Activated CD4-positive, alpha-beta memory T cell treated with anti-CD3 and anti-CD28 coated beads for 36 hours (primary cell): ENCODE measurements at places on chromosomes 12 and 14. TPM values are rescaled to one million over a fixed set of nuclear protein-coding genes. Genes with fewer than 3 reads are reported as not detected.

GRCh38 chr12:13390381-13390861, 193.9 kb downstream of the EMP1 start:
- DNase-seq = no peak
- H3K36me3 ChIP-seq = no peaks in the 10 kb centered on the region
- no peak overlapping the region for H3K27ac ChIP-seq
- H3K27me3 ChIP-seq = no peaks in the 10 kb centered on the region
- no peak overlapping the region for H3K4me3 ChIP-seq
- no peaks in the 10 kb centered on the region for H3K4me1 ChIP-seq

DNA sequence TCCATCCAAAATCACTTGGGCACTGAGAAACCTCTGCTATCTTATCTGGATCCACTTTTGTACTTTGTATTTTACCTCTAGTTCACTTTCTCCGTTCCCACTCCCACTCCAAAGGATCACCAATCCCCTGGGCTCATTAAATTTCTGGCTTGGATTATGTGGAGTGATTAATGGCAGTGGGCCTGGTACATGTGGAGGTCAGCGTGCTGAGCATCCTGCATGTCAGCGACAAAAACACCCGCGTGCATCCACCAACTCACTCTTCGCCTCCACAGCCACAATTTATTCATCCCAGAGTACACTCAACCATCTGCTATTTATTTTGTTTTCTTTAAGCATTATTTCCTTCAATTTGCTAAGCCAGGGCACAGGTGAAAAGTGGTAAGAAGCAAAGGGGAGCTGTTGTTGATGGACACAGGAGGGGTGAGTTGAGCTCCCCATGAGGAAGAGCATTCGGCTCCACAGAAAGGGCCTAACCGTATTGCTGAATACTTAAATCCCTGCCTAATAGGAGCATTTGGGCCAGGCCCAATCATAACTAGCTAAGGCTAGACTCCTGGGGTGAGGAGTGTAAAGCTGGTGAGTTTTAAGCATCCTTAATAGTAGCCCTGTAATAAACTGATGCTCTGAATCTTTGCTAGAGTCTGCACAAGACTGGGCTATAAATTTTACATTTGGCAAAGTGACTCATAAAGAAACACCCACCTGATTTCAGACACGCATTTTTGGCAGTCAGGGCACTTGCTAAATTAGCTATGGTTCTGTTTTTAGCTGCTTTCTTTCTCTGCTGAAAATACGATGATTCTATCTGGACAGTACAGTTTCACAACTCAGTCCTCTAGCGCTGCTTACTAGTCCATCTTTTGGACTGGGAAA, 137.8 kb downstream of the SLC25A21 start:
- no peaks in the 10 kb centered on the region for H3K4me1 ChIP-seq
- no peaks in the 10 kb centered on the region for H3K27me3 ChIP-seq

- no peak overlapping the region for H3K4me3 ChIP-seq
- no peaks in the 10 kb centered on the region for H3K27me3 ChIP-seq
- no peak for DNase-seq
- H3K4me1 ChIP-seq = peaks cover 19% of the 10 kb centered on the region
- H3K27ac ChIP-seq = no peak overlapping the region
Measured at GRCh38 chr14:99590746-99591555, 13.1 kb downstream of the CCDC85C start.

DNA sequence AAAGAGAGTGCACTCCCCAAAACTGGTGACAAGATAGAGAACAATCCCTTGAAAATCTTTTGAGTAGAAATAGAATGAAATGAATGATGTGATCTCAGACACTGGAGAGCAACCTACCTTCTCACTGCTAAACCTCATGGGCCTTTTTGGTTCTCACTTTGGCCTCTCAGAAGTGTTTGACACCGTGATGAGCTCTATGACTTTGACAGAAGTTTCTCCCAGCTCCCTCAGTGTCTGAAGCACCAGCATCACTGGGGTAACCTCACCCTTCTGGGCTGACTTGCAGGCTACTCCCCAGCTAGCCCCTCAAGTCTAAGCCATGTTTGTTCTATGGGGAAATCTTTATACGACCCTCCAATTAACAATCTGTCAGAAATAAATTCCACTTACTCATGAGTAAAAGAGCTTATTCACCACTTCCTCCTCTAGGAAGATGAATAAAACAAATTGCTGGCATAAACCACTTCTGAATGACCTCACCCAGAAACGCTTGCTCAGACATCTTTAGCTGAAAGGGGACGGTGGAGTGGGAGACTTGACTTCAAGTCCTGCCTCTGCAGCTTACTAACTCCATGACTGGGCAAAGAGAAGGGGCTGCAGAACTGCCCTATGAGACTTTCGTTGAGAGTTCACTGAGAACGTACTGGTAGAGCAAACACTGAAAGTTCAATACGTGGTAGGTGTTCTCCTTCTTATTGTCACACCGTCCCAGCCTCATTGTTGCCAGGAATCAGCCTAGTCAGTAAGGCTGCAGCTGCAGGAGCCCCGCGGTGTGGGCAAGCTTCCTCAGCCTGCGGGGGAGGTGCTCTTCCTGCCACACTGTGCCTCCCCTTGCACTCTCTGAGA, 46.5 kb downstream of the ST8SIA1 start:
- H3K4me3 ChIP-seq = peak overlapping the region; percentile 77
- H3K36me3 ChIP-seq = peaks cover 5% of the 10 kb centered on the region
- peak overlapping the region; percentile 95 for H3K27ac ChIP-seq

DNA sequence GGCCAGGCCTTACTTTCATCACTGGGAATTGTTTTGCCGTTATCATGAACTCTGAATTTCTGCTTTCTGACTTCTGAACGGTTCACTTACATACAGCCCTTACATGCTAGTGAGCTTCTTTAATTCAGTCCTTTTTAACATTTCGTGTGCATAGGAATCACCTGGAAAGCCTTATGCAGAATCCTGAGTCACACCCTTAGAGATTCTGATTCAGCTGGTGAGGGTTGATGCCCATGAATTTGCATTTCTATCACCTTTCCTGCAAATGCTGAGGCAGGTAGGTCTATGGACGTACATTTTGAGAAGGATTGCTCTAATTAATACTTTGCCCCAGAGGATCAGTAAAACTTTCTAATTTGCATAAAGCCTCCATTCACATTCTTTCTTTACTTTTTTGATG, 44.0 kb downstream of the PPHLN1 start:
- H3K36me3 ChIP-seq = no peaks in the 10 kb centered on the region
- no peak for DNase-seq
- H3K27ac ChIP-seq = no peak overlapping the region
- H3K4me1 ChIP-seq = peaks cover 7% of the 10 kb centered on the region

Gene GARIN6
- not detected for total RNA-seq

Gene OR4M1
- total RNA-seq = not detected

Gene RNASE9
- total RNA-seq = not detected
